ENCODE measurements at places on chromosomes 5 and 9.
A peak's percentile ranks its signal among the peaks of the same experiment; 100 is the strongest.

DNA sequence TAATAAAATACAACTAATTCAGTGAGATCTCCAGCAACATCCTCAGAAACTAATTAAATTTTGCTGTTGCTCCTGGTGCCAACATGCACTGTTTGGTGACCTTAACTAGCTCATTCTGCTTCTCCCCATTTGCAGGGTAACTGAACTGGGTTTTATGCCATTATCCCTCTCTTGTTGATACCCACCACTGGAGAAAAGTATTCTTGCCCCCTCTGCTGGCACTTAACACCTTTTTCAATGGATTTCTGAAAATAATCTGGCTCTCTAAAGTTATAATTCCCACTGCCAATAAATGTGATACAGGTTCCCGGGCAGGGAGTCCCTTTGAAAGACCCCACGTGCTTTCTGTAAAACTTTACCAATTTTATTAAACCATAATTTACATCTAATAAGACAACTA, 394.3 kb downstream of the OSTF1 start:
- no peak for DNase-seq

DNA sequence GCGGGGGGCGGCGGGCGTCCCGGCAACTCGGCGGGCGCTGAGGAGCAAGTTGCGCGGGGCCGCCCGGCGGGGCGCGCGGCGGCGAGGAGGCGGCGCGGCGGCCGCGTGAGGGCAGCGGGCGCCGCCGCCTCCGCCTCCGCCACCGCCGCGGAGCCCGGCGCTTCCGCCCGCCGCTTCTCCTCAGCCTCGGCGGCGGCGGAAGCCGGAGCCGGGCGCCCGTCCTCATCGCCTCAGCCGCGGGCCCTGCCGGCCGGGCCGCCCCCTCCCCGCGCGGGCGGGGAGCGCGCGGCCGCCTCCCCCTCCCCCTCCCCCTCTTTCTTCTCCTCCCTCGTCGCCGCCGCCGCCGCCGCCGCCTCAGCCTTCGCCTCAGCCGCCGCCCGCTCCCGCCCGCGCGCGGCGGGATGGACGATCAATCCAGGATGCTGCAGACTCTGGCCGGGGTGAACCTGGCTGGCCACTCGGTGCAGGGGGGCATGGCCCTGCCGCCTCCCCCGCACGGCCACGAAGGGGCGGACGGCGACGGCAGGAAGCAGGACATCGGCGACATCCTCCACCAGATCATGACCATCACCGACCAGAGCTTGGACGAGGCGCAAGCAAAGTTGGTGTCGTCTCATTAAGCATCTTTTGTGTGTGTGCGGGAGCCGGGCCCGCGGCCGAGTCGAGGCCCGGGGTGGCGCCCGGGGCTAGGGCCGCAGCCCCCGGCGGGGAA, at the start of gene PBX3:
TSS of gene PBX3 (plus strand) at position 321 of the 712 bp plus-strand sequence.
- peak; percentile 76 for DNase-seq

GRCh38 chr9:72203205-72203803, 54.1 kb downstream of the GDA start:
- DNase-seq, result peak; percentile 61

- DNase-seq, result no peak
Measured at GRCh38 chr5:103866169-103866568, 303.6 kb upstream of the NUDT12 start.

DNA sequence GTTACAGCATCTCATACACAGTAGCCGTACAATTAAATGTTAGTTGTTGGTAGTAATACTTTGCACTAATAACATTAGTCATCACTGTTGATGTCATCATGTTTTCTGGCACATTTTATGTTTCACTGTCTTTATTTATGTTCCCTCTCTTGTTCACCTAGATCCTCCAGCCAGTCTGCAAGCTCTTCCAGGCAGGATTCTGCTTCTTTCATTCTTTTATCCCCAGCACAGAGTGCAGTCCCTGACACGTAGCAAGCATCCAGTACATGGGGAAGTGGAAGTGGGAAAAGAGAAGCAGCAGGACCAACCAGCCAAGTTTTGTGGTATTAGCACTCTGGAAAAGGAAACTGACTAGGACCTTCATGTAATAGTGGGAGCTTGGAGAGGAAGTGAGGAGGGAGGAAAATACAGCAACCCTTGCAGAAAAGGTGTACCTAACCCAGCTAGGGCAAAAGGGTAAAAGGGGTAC, 89.7 kb upstream of the SLC44A1 start:
- DNase-seq, result peak; percentile 95

DNA sequence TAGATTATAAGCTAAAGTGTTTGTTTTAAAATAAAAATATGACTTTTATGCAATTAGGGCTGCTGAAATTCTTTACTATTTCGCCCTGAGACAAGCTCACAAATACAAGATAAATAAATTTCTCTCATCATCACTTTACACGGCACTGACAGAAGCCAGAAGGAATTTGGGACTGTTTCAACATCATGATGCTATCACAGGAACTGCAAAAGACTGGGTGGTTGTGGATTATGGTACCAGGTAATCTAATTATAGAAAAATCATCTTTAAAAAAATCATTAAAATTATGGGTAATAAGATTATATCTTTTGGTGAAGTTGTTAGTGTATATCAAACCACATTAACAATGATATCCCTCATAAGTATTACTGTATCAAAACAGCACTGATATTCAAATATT, 95.0 kb downstream of the MAN2A1 start:
- no peak for DNase-seq

DNA sequence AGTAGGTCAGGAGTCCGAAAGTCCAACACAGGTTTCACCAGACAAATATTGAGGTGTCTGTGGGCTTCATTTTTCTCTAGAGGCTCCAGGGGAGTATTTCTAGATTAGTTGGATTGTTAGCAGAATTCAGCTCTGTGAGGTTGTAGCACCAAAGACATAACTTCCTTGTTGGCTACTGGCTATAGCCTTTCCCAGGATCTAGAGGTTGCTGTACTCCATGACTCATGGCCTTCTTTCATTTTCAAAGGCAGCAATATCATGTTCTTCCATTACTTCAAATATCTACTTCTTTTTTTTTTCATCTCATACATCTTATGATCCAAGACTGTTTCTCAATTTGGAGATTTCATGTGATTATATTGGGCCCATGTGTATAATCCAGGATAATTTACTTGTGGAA, 404.0 kb upstream of the FAM174A start:
- DNase-seq, result no peak

DNA sequence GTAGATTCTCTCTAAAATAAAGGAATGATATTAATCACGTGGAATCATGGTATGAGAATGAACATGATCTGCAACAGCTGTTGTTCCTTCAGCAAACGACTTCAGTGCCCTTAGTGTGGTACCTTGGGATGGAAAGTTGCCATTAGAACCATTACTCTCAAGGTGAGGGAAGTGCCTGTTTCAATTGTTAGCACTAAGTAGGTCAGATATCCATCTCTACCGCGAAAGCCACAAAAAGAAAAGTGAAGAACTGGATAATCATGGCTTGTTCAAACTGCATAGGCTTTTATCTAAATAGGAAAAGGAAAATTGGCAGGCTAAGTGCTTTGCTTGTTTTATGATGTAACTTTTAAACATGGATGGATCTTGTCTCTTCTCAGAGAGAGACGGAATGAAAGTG, 380.7 kb downstream of the MRPS30 start:
- DNase-seq, result no peak

GRCh38 chr5:160175438-160176218, 53.7 kb upstream of the FABP6 start:
- peak; percentile 31 for DNase-seq
